ENCODE measurements at places on chromosomes 7 and 10.

DNA sequence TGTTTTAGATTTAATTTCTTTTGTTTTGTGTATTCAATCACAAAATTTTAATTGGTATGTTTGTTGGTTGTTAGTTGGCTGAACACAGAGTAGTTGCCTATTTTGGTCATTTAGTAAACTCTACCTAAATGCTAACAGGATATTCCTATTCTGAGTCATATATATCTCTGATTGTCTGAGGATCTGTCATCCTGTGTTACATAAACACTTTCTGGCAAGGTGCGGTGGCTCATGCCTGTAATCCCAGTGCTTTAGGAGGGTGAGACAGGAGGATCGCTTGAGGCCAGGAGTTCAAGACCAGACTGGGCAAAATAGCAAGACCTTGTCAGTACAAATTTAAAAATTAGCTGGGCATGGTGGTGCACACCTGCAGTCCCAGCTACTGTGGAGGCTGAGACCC, 178.6 kb downstream of the PLCE1 start:
- no peak for DNase-seq

DNA sequence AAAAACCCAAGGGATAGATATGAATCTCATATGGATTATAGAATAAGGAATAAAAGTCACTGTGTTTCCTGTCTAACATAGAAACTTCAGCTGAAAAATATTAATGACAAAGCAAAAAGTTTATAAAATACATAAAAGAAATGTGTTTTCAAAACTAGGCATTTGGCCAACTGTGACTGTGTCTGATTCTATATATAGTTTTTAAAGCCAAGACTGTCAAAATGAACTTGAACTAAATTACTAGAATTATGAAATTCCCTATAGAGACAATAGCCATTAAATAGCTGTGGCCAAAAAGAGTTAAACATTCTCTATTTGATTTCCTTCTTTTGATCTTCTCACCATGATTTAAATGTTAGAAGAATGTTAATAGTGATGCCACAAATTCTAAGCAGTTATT, 311.2 kb upstream of the SEMA3D start:
- DNase-seq, result no peak

DNA sequence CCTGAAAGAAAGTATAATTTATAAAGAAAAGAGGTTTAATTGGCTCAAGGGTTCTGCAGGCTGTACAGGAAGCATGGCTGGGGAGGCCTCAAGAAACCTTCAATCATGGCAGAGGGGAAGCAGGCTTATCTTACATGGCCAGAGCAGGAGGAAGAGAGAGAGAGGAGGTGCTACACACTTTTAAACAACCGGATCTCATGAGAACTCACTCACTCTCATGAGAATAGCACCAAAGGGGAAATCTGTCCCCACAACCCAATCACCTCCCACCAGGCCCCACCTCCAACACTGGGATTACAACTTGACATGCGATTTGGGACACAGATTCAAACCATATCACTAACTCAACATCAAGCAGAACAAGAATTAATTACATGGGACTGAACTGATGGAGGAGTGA, 6.9 kb upstream of the ZNF485 start:
- DNase-seq, result no peak

GRCh38 chr10:65765006-65765541, 1160.8 kb upstream of the LRRTM3 start:
- DNase-seq, result no peak

- DNase-seq, result no peak
Observed at GRCh38 chr10:80199828-80200227, 5.5 kb downstream of the ANXA11 start.

GRCh38 chr10:70649526-70649925, 22.8 kb upstream of the ADAMTS14 start:
- no peak for DNase-seq

GRCh38 chr10:8325024-8325980, 270.8 kb downstream of the GATA3 start:
- no peak for DNase-seq

DNA sequence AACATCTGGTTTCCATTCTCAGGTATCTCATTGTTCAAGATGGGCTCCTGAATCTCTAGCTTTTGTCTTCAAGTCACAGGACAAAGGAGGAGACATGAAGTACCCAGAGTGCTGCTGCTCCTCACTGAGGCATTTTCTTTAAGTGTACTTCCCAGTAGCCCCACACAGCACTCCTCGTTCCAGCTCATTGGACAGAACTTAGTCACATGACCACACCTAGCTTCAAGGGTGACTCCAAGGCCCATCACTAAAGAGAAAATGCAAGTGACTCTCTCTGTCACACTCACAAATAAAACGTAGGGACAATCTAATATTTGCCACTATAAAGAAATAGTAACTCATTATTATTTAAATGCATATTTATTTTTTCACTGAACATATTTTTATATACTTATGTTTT, 58.3 kb upstream of the NEUROD6 start:
- DNase-seq, result no peak

DNA sequence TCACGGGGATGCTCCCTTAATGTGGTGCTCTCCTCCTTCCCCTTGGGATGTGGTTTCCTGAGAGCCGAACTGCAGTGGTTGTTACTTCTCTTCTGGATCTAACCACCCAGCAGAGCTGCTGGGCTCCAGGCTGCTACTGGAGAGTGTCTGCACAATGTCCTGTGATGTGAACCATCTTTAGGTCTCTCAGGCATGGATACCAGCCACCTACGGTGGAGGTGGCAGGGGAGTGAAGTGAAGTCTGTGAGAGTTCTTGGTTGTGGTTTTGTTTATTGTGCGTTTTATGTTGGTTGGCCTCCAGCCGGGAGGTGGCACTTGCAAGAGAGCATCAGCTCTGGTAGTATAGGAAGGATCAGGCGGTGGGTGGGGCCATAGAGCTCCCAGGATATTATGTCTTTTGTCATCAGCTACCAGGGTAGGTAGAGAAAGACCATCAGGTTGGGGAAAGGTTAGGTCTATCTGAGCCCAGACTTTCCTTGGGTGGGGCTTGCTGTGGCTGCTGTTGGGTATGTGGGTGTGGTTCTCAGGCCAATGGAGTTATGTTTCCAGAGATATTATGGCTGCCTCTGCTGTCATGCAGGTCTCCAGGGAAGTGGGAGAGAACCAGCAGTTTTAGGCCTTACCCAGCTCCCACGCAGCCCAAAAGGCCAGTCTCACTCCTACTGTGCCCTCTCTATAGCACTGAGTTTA, 87.9 kb downstream of the KIF20B start:
- no peak for DNase-seq

DNA sequence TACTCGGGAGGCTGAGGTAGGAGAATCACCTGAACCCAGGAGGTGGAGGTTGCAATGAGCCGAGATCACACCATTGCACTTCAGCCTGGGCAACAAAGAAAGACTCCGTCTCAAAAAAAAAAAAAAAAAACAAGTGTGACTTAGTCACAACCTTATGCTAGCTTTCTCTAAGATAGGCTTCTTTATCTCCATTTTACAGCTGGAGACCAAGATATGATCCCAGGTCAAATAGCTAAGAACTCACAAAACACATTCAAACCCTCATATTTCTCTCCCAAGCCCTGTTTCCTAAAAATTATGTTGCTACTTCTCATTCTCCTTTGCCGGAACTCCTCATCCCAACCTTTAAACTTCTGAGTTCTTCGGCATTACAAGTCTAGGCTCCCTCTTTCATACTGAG, 13.0 kb upstream of the DHTKD1 start:
- DNase-seq, result no peak

DNA sequence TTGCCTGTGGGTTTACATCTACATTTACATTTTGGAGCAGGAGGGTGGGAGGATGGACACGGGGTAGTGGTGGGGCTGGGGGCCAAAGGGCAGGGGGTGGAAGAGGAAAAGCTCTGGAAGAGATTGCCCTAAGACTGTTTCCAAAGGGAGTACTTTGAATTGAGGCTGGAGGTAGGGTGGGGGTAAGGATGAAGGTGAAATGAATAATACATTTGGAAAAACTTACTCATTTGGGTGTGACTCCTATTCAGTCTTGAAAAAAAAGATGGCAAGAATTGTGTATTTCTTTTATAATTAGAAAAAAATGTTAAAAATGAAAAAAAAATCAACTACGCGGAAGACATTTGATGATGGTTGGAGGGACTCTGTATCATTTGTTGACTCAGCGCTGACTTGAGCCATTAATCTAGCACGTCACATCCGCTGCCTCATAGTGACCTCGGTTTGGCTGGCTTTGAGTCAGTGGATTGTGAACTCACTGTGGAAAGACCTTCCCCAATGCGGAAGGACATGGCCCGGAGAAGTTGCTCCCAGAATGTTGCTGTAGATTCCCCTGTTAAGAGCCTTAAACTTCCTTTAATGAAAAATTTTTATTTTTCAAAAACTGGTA, 2.8 kb downstream of the FAM180A start:
- no peak for DNase-seq

- DNase-seq, result no peak
Observed at GRCh38 chr7:138538518-138538917, 78.5 kb downstream of the TRIM24 start.

DNA sequence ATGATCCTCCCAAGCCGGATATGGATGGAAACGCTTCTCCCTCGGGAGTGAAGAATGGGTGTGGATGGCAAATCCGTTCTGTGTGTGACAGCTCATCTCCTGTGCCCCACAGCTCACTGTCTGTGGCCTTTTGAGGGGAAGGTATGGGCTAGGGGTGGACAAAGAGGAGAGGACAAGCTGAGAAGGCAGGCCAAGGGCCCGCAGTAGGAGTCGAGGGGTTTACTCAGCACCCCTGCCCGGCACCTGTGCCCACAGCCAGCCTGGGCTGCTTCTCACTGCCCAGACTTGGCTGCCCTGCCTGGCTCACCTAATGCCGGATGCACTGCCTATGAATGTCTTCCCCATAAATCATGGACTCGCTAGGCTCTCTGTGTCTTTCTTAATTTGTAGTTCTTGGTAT, 503.8 kb downstream of the TCERG1L start:
- no peak for DNase-seq

GRCh38 chr10:47457528-47457820, 26.4 kb downstream of the ANXA8 start:
- DNase-seq, result no peak

- no peak for DNase-seq
Observed at GRCh38 chr10:18099415-18099814, 40.8 kb upstream of the CACNB2 start.

GRCh38 chr10:121975295-121976086, 474 bp upstream of the NSMCE4A start:
- no peak for DNase-seq

DNA sequence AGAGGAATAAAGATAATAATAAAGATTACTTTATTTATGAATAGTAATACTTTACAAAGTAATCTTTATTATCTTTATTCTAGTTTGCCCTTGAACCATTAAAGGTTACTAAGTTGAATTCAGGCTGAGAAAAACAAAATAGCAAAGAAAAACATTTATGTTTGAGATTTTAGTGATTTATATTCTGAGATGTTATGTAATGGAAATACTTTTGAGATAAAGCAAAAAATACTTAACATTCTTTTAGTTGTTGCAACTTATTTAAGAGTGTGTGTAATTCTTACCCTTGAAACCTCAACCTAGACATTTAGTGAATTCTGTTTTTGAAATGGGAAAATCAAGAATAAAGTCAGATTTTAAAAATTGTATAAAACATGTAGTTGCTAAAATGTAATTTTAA, 40.0 kb downstream of the MINPP1 start:
- no peak for DNase-seq

GRCh38 chr7:64885520-64886240, 17.4 kb upstream of the ZNF273 start:
- no peak for DNase-seq

GRCh38 chr7:157966490-157966889, 621.1 kb downstream of the PTPRN2 start:
- DNase-seq, result no peak

- no peak for DNase-seq
Observed at GRCh38 chr7:86391813-86392212, 251.9 kb upstream of the GRM3 start.

DNA sequence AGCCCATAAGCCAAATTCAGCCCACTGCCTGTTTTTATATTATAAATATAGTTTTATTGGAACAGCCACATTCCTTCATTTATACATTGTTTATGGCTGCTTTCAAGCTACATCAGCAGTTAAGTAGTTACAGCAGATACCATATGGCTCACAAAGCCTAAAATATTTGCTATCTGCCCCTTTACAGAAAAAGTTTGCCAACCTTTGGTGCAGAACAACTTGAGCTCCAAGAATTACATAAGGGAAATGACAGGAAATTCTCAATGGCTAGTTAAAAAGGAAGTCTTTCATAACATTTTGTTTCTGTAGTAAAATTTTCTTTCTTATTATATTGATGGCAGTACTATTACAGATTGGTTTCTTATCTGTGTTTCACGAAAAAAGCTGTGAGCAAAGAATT, 59.3 kb downstream of the COL28A1 start:
- no peak for DNase-seq

- no peak for DNase-seq
Observed at GRCh38 chr7:134405299-134405698, 53.6 kb downstream of the AKR1B1 start.

- DNase-seq, result no peak
Observed at GRCh38 chr10:97919012-97919411, 69.4 kb downstream of the GOLGA7B start.

DNA sequence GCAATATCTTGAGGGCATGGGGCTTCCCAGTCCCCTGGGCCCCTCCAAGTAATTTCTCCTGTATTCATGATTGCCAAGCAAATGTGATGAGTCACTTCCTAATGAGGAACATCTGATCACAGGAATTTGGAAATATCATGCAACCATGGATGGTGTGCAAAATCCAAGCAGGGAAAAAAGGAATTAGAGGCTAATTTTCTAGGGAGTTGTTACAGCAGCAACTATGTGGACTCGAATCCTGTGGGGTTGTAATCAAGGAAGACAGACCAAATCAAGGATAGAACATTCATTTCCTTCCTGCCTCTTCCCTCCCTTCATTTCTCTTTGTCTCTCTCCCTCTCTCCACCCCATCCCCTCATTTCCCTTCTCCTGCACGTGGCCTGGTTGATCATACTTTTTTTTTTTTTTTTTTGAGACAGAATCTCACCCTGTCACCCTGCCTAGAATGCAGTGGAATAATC, 23.9 kb upstream of the AGFG2 start:
- DNase-seq, result no peak
